ENCODE measurements at places on chromosomes 3 and 15.

GRCh38 chr15:65558336-65558735 is 28.1 kb downstream of the HACD3 start:
- no peak for DNase-seq

DNA sequence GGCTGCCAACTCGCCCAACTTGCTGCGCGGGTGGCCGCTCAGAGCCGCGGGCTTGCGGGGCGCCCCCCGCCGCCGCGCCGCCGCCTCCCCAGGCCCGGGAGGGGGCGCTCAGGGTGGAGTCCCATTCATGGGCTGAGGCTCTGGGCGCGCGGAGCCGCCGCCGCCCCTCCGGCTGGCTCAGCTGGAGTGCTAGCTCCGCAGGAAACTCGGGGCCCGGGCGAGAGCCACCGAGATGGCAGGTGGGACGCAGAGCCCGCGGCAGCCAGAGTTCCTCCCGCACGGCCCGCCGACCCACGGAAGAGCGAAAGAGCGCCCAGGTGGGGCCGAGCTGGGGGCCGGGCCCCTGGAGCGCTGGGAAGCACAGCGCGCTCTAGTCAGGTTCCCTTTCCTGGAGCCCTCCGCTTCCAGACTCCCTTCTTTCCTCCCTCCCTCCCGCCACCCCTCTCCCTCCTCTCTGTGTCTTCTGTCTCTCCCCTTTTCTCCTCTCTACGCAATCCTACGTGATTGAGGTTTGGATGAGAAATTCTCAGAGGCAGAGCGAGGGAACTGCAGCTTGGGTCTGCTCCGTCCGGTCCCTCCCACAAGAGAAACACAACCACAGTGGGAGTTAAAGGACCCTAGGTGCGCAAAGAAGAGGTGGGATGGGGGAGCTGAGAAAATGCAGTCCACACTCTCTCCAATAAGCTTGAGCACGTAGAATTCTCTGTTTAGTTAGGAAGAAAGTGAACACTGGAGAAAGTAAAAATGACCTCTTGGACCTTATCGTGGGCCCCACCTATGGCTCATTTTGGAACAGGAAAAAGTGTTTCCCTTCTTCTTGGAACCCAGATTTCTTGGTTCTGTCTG is 317.3 kb downstream of the FGF12 start:
- no peak for DNase-seq

DNA sequence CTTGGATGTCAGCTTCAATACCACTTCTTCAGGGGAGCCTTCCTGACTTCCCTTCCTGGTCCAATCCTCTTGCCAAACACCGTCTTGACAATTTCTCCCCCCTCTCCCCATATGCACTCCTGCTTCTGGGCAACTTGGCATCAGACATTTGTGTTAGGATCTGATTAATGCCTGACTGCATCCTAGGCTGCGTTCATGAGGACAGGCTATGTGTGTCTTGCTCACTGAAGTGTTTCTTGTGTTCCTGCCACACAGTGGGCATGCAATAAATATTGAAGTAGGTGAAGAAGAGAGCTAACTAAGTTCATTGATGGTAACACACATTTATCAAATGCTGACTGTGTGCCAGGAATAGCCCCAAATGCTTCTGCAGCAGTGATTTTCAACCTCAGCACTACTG is 36.4 kb upstream of the WNT5A start:
- no peak for DNase-seq

DNA sequence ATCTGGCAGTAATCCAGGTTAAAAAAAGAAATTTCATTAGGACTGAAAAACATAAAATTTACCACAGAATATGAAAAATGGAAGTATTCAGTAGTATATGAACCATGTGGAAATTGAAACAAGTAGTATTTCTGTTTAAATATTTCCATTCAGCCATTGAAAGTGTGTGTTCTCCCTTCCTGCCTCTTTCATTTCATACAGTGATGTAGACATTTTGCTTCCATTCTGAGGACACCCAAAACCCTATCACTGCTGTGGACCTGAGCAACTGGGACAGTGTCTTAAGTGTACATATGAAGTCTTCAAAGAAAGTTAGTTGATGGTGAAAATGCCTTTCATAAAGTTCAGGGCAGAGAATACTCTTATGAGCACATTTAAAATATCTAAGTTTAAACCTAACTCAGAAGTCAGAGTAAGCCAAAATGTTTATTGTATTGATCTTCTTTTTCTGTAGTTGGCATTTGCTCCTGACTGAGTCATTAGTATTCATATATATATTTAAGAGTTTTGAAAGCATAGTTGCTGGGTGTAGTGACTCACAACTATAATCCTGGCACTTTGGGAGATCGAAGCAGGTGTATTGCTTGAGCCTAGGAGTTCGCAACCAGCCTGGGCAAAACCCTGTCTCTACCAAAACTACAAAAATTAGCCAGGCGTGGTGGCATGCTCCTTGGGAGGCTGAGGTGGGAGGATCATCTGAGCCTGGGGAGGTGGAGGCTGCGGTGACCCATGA is 198.8 kb downstream of the KLHL25 start:
- DNase-seq = no peak

- no peak for DNase-seq
These were observed 123.2 kb upstream of the GOLGA8J start for GRCh38 chr15:29959384-29960137.

DNA sequence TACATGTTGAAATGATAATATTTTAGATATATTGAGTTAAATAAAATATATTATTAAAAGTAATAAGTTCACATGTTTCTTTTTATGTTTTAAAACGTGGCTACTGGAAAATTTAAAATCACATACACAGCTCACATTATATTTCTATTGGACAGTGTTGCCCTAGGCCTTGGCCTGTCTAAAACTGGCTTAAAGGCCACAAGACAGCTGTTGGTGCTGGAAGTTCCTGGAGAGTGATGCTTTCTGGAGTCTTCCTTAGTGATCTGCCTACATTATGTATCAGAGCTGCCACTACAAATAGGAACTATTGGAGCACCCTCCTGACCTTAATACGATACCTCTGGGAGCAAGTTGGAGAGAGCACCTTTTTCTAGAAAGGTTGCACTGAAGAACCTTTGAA is 254.1 kb upstream of the C2CD4B start:
- DNase-seq = no peak

DNA sequence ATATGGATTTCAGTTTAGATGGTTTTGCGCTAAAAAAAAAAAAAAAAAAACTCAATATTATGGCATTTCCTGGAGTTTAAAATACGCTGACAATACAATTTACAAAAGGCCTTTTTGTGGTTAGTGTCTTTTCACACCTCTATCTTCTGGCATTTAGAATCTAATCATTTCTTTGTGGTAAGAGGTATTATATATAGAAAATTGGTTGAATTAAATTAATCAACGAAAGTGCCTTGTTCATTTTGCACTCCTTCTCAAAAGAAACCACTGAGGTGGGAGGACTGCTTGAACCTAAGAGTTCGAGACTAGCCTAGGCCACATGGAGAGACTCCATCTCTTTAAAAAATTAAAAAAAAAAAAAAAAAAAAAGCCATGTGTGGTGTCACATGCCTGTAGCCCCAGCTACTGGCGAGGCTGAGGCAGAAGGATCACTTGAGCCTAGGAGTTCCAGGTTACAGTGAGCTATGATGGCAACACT is 90.0 kb upstream of the ICE2 start:
- no peak for DNase-seq

DNA sequence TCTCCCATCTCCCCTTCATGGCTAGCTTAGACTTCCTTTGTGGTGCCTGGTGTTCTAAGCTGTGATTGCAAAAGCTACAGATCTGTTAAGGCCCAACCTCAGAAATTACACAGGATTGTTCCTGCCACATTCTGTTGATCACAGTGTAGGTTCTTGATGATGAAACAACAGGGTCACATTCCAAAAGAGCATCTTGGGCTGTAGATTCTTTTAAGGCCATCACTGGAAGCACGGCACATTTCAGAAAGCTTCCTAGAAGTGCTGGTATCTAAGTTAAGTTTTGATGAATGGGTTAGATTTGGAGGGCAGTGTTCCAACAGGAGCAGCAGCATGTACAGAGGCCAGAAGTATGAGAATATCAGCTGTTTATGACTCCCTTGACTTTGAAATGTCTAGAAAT is 107.5 kb upstream of the SKOR1 start:
- DNase-seq = no peak

DNA sequence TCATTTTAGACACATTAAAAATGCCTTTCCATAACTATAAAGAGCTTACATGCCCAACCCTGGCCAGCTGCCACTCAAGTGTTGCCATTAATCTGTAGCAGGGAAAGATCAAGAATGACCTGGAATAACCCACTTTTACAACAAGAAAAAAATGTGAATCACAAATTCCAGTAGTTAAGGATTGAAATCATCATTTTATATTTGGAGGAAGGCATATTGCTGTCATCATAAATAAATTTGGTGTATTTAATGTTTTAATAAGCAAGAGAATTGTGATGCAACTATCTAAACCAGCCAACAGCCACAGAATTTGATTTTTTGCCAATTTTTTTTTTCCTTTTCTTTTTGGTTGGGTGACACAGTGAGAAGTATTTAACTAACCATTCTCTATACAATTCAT is 240.0 kb upstream of the SEMA6D start:
- no peak for DNase-seq

DNA sequence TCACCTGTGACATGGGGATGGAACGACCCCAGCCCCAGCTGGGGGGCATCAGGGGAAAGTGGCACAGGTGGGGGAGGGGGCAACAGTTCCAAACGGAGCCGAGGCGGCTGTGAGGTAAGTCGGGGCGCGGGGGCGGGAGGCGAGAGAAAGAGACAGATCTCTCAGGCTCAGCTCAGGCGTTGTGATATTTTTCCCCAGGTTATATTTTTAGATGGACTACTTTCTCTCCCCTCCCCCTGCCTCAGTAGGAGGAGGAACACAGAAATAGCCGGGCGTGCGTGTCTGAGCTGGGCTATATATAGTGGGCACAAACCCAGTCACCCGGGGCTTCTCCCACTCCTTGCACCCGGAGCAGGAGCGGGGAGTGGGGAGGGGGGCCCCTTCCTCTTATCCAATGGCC is 91.0 kb upstream of the LINGO1 start:
- DNase-seq = no peak

GRCh38 chr3:155362808-155363689 is 69.6 kb upstream of the STRIT1 start:
- DNase-seq = no peak

GRCh38 chr3:133644768-133645167 is 17.0 kb downstream of the TOPBP1 start:
- DNase-seq = no peak

DNA sequence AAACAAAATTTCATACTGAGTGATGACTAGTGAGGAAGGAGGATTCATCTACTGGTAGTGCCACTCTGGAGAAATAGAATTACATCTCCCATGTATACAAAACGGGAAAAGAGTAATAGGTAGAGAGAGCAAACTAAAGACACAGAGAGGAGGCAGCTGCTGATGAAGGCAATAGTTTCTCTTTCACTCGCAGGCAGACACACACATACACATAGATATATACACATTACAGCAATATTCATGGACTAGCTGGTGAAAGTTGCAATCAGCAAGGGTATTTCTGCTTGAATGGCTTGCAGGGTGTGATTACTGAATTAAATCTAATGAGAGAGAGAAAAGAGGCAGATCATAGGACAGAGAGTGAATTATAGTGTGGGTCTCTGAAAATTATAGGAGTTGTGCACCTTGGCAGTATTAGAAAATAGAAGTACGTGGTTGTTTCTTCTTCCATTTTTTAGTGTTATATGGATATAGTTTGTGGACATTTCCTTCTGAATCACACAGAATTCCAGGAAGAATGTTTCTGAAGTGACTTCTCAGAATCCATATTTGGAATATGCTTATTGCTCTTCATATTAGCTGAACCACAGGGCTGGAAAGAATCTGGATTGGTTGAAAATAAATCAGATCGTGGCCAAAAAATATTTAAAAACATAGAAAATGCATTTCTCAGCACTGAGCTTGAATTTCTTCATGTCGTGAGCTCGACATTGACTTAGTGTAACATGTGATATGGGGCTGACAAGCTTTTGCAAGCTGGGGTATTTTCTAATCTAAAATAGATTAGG is 991.2 kb downstream of the TUSC7 start:
- DNase-seq = no peak

GRCh38 chr3:10808974-10809373 is 7.1 kb upstream of the SLC6A11 start:
- no peak for DNase-seq

GRCh38 chr3:149575213-149575960 is 82.4 kb downstream of the WWTR1 start:
- DNase-seq = no peak

DNA sequence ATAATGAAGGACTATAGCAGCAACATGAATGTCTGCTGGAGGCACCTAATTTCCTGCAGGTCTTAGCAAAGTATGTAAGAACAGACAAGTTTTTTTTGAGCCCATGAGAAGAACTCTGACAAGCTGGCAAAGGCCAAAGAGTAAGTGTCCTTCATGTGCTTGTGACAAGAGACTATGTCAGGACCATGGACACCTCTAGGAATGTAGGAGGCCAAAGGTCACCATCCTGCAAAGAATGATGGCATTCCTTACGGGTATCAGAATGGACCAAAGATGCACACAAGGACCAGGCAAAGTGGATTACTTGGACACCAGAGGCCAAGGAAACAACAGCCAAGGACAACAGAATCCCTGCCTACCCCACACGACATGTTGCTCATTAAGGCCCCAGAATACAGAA is 858.5 kb upstream of the CFAP20DC start:
- DNase-seq = no peak

DNA sequence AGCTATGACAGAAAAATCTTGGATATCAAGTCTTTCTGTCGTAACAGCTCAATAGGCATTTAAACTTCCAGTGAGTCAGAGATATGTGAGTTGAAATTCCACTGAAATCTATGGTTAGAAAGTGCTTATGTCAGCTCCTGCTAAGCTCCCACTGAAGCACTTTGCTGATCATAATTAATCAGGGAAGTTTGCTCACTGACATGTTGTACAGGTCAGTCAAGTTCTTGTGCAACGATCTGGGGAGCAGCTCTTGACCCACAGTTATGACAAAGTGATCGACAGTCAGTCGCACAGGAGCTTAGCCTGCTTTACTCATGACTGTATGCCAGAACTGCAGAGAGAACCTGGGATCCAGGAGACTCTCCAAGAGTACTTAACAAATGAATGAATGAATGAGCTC is 453.5 kb downstream of the SOX2 start:
- no peak for DNase-seq

DNA sequence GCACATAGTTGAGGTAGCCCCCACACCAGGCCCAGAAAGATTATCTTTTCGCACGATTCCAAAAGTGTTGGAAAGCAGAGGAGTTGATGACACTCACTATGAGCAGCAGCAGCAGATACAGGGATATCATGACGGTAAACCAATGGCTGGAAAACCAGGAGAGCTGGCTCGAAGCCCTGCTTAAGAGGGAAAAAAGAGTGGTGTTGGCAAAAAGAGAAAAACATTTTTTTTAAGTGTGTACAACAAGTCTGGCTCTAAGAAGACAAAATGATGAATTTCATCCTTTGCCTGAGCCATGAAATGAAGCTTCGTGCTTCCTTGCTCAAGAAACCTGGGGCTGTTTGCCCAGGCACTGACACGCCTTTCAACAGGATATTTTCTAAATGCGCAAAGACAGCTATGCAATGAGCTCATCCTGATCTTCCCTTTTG is 27.3 kb downstream of the PARP16 start:
- no peak for DNase-seq

GRCh38 chr3:159322322-159322939 is 520.6 kb downstream of the MFSD1 start:
- DNase-seq = no peak

GRCh38 chr15:25743548-25744275 is 119.4 kb downstream of the ATP10A start:
- no peak for DNase-seq

GRCh38 chr3:74119221-74119620 is 494.5 kb upstream of the PDZRN3 start:
- no peak for DNase-seq

- no peak for DNase-seq
These were observed 25.8 kb upstream of the EHHADH start for GRCh38 chr3:185279587-185280138.

GRCh38 chr3:129593595-129594339 is 12.7 kb downstream of the PLXND1 start:
- DNase-seq = no peak
